ENCODE measurements at places on chromosomes 1 and 21.

DNA sequence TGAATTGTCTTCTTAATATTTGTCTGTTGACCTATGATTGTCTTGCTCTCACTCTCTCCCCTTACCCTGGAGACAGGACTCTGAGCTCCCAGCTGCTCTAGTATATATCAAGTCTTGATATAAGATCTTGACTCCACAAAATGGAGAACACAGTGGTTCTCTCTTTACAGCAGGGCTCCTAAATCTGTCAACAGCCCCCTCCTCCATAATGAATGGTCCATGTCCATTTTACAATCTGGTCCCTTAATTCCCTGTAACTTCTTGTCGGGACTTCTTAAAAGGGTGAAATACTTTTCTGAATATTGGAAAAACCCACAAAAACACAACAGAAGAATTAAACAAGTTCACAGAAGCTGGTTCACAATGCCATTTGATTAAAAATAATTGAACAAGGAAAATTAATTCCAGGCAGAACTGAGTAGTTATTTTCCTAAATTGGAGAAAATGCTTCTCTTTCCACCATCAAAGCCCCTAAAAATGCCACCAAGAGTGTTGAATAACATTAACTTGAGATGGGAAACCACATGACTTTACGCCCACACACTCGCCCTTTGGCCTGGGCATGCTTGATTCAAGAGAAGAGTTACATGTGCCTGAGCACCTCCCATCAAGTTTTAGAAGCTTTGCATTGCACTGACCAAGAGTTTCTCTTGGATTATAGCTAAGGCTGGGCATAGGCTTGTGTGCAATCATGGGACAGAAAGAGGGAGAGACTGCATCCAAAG lies 109.8 kb downstream of the TOMM20 start:
- no peak for DNase-seq

GRCh38 chr21:42480736-42481135 lies 15.3 kb downstream of the RSPH1 start:
- DNase-seq, result no peak

DNA sequence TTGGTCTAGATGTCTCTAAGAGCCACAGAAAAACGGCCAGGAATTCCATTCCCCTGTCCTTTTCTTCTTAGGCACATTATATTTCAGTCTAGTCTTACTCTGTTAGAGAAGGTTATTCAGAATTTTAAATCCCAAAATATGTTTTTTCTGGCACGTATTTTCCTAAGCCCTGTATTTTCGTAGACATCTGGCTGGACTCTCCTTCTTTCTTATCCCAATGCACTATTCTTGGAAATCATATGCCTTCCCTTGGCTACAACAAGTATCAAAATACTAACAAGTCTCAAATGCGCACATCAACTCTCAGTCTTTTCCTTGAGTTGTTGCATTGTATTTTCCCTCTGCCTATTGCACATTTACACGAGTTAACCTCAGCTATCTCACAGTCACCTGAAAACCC lies 96.2 kb downstream of the DPYD start:
- DNase-seq, result no peak

- DNase-seq, result no peak
Measured at GRCh38 chr21:39084073-39084472, 99.2 kb downstream of the PSMG1 start.

- no peak for DNase-seq
Measured at GRCh38 chr1:8261398-8261762, 56.5 kb upstream of the SLC45A1 start.

GRCh38 chr1:206578068-206578977 lies 33.9 kb downstream of the EIF2D start:
- peak; percentile 28 for DNase-seq

DNA sequence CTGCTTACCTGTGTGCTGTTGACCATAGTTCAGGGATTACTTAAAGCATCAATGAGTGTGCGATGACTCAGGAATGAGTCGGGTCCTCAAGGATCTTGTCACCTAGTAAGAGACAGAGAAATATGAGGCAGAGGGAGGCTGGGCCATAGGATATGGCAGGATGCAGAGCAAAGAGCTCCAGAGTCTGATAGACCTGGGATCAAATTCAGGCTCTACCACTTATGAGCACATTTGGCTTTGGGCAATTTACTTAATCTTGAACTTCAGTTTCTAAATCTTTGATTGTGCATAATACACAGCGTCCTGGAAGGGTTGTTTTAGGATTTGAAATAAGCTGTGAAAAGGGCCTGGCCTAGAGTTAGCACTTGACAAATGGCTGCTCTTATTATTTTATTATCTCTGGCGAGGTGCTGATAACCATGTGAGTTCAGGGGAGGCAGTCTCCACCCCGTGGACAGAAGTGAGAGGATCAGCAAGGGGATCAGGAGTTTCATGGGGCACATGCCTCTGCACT lies 94.5 kb downstream of the ROR1 start:
- peak; percentile 12 for DNase-seq

All from HFFc6 (cell line).